ENCODE measurements at places on chromosomes 3 and 15. TPM values are rescaled to one million over a fixed set of nuclear protein-coding genes. Genes with fewer than 3 reads are reported as not detected.

GRCh38 chr3:3552761-3553160, 246.5 kb upstream of the LRRN1 start:
- no peaks in the 10 kb centered on the region for H3K4me1 ChIP-seq
- H3K4me3 ChIP-seq = no peak overlapping the region
- no peaks in the 10 kb centered on the region for H3K27me3 ChIP-seq
- no peaks in the 10 kb centered on the region for H3K36me3 ChIP-seq

- no peaks in the 10 kb centered on the region for H3K27me3 ChIP-seq
- H3K27ac ChIP-seq = peak overlapping the region; percentile 71
- no peak overlapping the region for H3K4me3 ChIP-seq
- peak; percentile 99 for DNase-seq
- peaks cover 38% of the 10 kb centered on the region for H3K4me1 ChIP-seq
Measured at GRCh38 chr15:66883284-66883911, 181.4 kb downstream of the SMAD6 start.

DNA sequence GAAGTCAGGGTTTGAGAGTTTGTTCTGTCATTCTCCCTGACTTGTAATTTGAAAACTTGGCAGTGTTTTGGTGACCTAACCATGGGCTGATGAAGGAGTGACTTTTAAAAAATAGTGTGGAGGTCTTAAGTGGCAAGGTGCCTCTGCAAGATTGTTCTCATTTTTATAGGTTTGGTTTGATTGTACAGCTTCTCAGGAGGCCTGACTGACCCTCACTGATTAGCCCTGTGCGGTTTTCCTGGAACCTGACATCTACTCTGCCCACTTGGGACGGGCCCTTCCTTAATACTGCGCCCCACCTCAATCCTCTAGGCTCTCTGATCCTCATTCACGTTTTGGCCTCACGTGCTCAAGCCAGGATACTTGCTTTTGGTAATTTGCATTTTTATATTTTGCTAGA, 2.8 kb downstream of the UBE2E1 start:
- H3K27me3 ChIP-seq = no peaks in the 10 kb centered on the region
- peaks cover 64% of the 10 kb centered on the region for H3K4me1 ChIP-seq
- H3K4me3 ChIP-seq = peak overlapping the region; percentile 90
- peaks cover 13% of the 10 kb centered on the region for H3K36me3 ChIP-seq
- H3K27ac ChIP-seq = no peak overlapping the region
- DNase-seq = no peak

DNA sequence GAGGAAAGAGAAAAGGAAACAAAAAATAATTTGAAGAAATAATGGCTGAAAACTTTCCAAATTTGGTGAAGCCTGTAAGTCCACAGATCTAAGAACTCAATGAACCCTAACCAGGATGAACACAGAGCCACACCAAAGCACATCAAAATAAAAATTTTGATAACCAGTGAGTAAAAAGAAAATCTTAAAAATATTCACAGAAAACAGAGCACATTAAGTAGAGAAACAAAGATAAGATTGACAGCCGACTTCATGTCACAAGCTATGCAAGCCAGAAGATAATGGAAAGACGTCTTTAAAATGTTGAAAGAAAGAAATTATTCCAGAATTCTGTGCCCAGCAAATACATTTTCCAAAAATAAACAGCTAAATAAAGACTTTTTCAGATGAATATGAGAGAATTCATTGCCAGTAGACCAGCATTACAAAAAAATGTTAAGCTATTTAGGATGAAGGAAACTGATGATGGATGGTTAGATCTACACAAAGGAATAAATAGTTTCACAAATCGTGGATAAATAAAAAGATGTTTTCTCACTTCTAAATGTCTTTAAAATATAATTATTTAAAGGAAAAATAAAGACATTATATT, 140.2 kb upstream of the SKOR1 start:
- no peak overlapping the region for H3K4me3 ChIP-seq
- no peaks in the 10 kb centered on the region for H3K27me3 ChIP-seq
- H3K27ac ChIP-seq = no peak overlapping the region
- DNase-seq = peak; percentile 41
- H3K36me3 ChIP-seq = no peaks in the 10 kb centered on the region

GRCh38 chr3:165346503-165346902, 150.3 kb upstream of the SLITRK3 start:
- H3K27ac ChIP-seq = no peak overlapping the region
- H3K27me3 ChIP-seq = no peaks in the 10 kb centered on the region
- no peak for DNase-seq
- no peak overlapping the region for H3K4me3 ChIP-seq
- H3K36me3 ChIP-seq = no peaks in the 10 kb centered on the region

- no peaks in the 10 kb centered on the region for H3K4me1 ChIP-seq
- H3K36me3 ChIP-seq = no peaks in the 10 kb centered on the region
- no peak for DNase-seq
- H3K27me3 ChIP-seq = no peaks in the 10 kb centered on the region
Measured at GRCh38 chr3:23395115-23395514, 192.0 kb downstream of the UBE2E2 start.

DNA sequence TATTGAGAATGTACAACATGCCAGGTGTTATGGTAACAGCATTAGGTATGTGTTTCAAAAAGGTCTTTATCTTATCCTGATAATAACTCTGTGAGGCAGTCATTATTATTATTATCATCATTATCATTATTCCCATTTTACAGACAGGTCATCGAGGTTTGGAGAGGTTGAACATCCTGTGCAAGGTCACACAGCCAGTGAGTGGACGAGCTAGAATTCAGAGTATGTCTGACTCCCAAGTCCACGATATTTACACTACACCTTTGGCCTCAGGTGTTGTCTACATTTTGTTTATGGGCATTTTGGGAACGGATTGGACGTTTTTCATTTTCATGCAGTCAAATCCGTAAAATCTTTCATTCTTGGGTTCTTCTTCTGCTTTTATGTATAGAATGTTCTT, 24.0 kb downstream of the GLDN start:
- no peaks in the 10 kb centered on the region for H3K36me3 ChIP-seq
- H3K4me3 ChIP-seq = no peak overlapping the region
- H3K27ac ChIP-seq = no peak overlapping the region
- DNase-seq = no peak
- no peaks in the 10 kb centered on the region for H3K27me3 ChIP-seq
- H3K4me1 ChIP-seq = peaks cover 43% of the 10 kb centered on the region

DNA sequence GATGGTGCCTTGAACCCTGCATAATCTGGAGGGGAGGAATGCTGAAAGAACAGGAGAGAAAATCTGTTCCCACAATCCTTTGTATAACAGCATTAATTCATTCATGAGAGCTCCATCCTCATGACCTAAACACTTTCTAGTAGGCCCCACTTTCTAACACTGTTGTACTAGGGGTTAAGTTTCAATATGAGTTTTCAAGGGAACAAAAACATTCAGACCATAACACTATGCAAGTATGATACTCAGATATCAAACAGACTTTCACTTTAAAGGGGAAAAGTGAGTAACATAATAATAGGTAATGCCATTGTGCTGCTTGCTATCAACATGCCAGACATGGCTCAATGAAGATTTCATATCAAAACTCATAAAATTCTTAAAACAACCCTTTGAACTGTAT, 32.4 kb upstream of the PLSCR2 start:
- no peak overlapping the region for H3K4me3 ChIP-seq
- DNase-seq = no peak
- H3K36me3 ChIP-seq = no peaks in the 10 kb centered on the region
- peaks cover 44% of the 10 kb centered on the region for H3K4me1 ChIP-seq
- no peaks in the 10 kb centered on the region for H3K27me3 ChIP-seq

DNA sequence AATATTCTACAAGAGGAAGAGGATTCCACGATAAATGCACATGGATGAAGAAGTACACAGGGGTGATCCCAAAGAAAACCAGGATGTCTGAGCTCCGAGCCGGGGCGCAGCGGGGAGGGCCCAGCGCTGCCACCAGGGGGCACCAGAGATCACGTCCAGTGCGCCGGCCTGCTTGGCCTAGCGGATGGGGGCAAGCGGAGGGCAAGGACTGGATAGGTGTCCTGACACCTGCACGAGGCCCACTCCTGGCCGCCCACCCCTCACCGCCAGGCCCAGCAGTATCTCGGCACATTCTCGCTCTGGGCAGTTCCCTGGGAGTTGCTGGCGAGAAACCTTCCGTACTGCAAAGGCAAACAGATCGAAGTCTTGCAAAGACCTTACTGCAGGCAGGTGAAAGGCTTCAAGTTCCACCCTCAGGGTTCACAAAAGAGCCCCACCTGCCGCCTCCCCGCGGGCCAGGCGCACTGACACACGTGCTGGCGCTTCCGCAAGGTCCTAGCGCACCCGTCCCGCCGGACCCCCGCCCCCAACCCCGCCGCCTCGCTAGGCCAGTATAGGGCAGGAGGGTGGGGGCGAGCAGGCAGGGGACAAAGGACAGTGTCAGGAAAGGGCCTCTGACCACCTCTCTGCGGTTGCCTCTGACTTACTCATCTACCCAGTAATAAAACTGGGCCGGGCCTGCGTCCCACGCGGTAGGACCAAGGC, 3.3 kb downstream of the ANKRD63 start:
- no peak overlapping the region for H3K4me3 ChIP-seq
- peaks cover 2% of the 10 kb centered on the region for H3K36me3 ChIP-seq
- DNase-seq = peak; percentile 72
- no peak overlapping the region for H3K27ac ChIP-seq

GRCh38 chr15:86016750-86017149, 62.9 kb upstream of the AGBL1 start:
- H3K36me3 ChIP-seq = no peaks in the 10 kb centered on the region
- H3K27me3 ChIP-seq = no peaks in the 10 kb centered on the region
- no peaks in the 10 kb centered on the region for H3K4me1 ChIP-seq
- H3K27ac ChIP-seq = no peak overlapping the region
- H3K4me3 ChIP-seq = no peak overlapping the region

- no peak for DNase-seq
- no peak overlapping the region for H3K4me3 ChIP-seq
- no peaks in the 10 kb centered on the region for H3K27me3 ChIP-seq
- H3K4me1 ChIP-seq = no peaks in the 10 kb centered on the region
- no peaks in the 10 kb centered on the region for H3K36me3 ChIP-seq
Measured at GRCh38 chr3:176623468-176624150, 573.7 kb downstream of the TBL1XR1 start.

DNA sequence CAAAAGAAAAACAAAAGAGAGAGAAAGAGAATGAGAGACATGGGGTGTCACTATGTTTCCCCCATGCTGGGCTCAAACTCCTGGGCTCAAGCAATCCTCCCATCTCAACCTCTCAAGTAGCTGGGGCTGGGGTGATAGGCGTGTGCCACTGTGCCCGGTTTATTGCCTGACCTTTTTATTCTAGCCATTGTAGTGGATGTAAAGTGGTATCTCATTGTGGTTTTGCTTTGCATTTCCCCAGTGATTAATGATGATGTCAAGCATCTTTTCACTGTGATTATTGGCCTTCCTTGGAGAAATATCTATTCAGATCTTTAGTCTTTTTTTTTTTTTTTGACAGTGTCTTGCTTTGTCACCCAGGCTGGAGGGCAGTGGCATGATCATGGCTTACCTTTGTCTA, 37.7 kb upstream of the GK5 start:
- peaks cover 6% of the 10 kb centered on the region for H3K4me1 ChIP-seq
- DNase-seq = peak; percentile 63
- no peak overlapping the region for H3K27ac ChIP-seq
- H3K36me3 ChIP-seq = no peaks in the 10 kb centered on the region

DNA sequence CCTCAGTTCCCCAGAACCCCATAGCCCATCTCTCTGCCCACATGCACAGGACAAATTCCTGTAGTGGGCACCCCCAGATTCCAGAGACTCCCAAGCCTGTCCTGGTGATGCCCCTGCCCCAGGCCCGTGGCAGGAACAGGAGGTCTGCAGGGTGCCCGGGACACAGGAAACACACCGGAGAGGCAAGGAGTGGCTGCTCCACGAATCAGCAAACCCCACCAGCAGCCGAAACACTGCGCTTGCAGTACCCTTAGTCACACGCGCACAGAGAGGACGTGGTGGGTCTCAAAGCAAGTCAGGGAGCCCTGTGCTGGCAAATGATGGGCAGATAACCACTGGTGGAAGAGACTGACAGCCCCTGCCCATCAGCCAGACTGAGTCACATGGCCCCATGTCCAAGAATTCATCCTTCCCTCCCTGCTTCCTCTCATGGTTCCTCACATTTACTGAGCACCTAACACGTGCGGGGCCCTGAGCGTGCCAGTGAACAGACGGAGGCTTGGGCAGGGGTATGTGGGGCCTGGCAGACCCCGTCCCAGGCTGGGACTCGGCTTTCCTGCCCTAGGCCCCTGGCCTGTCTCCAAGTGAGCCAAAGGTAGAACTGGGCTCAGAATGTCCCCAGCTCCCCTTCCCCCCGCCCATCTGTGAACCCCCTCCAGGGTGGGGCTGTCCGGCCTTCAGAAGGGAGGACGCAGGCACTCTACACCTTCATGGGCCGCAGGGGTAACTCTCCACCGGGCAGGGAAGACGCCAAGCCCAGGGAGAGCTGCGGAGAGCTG, 130.4 kb upstream of the IQSEC1 start:
- DNase-seq = no peak
- H3K27ac ChIP-seq = no peak overlapping the region
- H3K4me1 ChIP-seq = no peaks in the 10 kb centered on the region
- no peak overlapping the region for H3K4me3 ChIP-seq

GRCh38 chr15:81504170-81504905, 130.3 kb upstream of the TMC3 start:
- H3K27me3 ChIP-seq = no peaks in the 10 kb centered on the region
- DNase-seq = peak; percentile 55
- H3K36me3 ChIP-seq = no peaks in the 10 kb centered on the region
- H3K4me1 ChIP-seq = 0 out of 2 replicates have a peak, but pooled peaks cover 6% of the 10 kb centered on the region

DNA sequence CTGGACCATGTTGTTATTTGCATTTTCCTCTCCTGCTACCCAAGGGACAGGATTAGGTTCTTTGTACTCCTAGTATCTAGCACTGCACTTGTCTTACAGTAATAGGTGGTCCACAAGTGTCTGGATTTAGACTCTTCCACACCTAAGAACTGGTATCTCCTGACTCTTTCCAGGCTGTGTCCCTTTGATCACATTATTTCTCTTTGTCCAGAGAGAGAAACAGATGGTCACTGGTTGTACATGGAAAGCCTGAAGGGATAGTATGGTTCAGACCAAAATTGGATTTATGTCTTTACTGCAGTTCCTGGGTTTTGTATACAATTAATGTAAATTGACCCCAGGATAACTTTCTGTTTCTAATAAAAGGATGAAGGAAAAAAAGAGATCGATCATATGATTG, 64.0 kb downstream of the PDE8A start:
- H3K27ac ChIP-seq = peak overlapping the region; percentile 98
- no peak overlapping the region for H3K4me3 ChIP-seq
- H3K36me3 ChIP-seq = no peaks in the 10 kb centered on the region
- DNase-seq = no peak
- peaks cover 51% of the 10 kb centered on the region for H3K4me1 ChIP-seq
- no peaks in the 10 kb centered on the region for H3K27me3 ChIP-seq

NMNAT3 gene
- 4.8 TPM for total RNA-seq

ERICH6 gene
- total RNA-seq = not detected

LRTM1 gene
- not detected for total RNA-seq
